ENCODE measurements at places on chromosomes 12 and 14.

DNA sequence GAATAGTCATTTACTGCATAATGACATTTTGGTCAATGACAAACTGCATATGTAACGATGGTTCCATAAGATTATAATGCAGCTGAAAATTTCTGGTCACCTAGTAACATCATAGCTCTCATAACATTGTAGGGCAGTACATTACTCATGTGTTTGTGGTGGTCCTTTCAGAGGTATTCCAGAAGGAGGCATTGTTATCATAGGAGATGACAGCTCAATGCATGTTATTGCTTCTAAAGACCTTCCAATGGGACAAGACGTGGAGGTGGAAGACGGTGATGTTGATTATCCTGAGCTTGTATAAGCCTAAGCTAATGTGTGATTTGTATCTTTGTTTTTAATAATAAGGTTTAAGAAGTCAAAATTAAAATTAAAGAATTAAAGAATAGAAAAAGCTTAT lies 43.8 kb upstream of the TSPAN11 start:
- no peak for DNase-seq

- no peak for DNase-seq
Observed at GRCh38 chr12:1350055-1350933, 244.1 kb downstream of the FBXL14 start.

DNA sequence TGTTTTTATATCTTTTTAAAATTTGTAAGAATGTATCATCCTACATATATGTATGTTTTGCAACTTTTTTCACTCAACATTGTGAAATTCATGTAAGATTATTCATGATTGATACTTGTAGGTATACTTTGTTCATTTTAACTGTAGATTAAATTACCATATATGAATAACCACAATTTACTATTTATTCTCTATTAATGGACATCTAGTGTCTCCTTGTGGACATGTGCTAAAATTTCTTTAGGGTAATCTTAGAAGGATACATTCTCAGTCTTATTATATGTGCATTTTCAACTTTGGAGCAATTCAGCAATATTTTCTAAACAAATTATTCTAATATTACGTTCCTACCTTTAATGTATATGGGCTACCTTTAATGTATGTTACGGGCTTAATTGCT lies 192.4 kb downstream of the FUT8 start:
- DNase-seq: no peak

GRCh38 chr12:111428728-111429175 lies 23.0 kb downstream of the SH2B3 start:
- no peak for DNase-seq

Measured in activated CD4-positive, CD25-positive, alpha-beta regulatory T cell (primary cell).